Non-pigmented ciliary epithelial cell (primary cell): ENCODE measurements at places on chromosomes 2 and 18.

DNA sequence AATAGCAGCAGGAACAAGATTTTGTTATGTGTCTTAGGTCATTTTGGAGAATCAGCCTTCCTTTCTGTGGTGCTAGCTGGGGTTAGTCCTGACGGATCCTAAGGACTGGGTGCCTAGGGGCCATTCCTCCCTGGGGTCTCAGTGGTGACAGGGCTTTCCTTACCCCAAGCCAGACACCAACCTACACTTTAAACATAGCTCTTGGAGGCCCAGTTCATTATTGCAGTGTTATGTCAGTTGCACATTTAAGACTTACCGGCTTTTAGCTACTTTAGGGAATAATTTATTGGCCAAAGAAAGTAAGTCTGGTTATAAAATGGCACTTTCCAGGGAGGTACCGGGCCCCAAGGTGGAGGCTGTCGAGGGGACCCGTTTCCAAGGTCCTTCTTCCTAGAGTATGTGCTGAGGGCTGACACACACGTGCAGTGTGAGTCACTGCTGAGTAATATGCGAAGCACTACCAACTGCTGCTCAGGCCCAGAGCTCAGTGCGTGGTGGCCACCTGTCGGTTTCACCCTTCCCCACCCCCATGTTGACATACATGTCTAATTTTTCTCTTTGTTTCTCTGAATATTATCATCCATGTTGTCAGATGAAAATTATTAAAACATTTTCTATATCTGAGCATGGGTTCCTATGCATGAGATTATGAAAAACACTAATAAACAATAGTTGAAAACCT lies 37.0 kb upstream of the GRHL1 start:
- peak; percentile 43 for DNase-seq

DNA sequence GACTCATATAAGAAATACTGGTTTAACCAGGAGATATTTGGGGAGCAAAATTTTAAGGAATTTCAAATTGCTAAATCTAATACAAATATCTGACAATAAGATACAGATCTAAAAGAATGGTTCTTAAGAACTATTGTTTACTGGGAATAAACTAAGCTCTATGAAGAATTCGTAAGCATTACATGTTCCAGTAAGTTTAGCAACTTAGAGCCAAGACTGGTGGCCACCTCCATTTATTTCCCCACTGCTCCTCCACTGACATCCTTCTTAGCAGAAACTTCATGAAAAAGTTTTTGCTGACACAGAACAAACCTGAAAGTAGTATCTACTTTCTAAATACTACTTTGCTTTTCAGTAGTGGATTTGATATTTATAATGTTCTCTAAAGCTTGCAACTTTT lies 83.0 kb downstream of the ACSL3 start:
- no peak for DNase-seq

DNA sequence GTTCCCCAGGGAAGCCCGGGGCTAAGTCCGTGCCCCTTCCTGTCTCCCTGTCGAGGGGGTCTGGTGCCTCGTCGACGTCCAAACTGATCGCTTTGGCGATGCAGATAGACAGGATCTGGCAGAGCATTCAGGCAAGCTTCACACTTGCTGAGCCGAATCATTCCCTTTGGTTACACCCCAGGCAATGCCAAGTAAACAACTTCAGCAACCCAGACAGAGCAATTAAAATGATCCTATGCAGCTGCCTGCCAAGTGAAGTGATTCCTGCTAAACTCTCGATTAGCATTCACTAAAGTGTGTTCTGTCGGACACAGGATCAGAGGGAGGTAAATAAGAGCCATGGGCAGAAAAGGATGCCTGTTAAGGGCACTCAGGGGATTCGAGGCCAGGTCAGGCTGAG lies 108.2 kb upstream of the RAB12 start:
- no peak for DNase-seq

GRCh38 chr2:237294460-237294859 lies 119.5 kb downstream of the COL6A3 start:
- no peak for DNase-seq

DNA sequence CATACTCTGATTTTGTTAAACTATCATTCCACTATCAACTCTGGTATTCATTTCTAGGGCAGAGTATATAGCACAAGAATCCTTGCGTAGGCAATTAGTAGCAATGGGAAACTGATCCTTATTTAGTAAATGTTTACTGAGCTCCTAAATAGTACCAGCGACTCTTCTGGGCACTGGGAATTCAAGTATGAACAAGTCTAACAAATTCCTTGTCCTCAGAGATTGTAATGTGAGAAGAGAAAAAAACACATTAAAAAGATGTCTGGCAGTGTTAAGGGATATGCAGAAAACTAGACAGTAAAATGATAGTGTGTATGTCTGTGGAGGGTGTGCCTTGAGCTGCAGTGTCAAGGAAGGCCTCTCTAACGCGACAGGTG lies 721 bp downstream of the METTL5 start:
- no peak for DNase-seq
